ENCODE measurements at places on chromosomes 2 and 18.

GRCh38 chr2:182826064-182826463, 40.4 kb downstream of the FRZB start:
- no peak for DNase-seq

DNA sequence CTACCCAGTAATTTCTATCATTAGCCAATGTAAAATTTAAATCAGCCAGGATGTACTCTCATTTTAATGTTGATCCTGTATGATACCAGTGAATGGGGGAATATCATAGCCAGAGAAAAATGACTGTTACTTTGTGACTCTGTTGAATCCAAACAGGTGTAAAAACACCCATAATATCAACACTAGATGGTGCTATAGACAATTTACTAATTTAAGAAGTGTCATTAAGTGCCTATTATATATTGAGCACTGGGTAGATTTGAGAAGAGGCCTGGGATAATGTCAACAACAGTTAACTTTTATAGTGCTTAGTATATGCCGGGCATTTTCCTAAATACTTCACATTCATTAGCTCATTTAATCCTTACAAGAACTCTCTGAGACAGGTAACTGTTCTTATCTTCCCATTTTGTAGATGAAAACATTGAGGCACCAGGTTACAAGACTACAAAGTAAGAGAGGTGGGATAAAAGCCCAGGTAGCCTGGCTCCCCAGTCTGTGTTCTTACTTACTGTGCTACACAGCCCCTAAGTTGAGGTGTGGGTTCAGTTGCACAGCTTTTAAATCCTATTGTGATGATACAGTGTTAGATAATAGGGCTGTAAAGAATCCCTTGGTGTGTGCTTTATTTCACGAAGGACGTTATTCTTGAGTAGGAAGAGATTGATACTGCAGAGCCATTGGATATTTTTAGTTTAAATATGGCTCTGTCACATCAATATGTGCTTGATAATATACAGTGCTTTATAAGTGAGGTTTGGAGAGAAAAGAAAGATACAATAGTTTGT, 325.5 kb downstream of the AGPS start:
- DNase-seq, result no peak

GRCh38 chr2:109522063-109522374, 91.7 kb downstream of the SEPTIN10 start:
- no peak for DNase-seq

DNA sequence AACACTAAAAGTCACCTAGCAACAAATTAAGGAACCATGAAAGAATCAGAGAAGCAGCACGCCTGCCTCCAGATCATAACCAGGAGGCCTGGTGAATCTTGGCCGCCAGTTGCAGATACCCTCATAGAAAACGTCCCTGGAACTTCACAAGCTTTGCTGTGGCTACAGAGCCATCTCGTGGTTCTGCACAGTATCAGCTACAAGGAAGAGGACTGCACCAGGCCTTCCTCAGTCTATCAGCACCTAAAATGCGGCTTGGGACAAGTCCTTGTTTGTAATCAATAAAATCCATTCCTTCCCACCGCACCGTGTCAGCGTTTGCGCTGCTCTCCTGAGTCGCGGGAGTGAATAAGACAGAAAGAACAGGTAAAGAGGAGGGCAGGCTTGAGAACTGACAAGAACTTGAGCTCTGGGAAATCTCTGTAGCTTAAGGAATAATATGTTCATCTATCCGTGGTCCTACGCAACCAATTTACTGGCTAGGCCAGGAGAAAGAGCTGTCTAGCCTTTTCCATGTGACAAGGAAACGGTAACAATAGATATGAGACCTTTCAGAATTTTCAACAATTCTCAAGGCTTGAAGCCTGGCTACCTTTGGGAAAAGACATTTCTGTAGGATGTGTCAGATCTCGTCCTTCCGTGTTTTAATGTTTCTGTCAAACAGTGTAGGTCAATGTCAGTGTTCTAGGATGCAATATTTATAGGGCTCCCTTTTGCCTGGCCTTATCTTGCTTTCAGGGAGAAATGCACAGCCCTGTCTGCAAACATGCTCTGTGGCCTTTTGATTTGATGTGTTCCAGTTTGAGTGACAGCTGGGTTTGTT, 128.5 kb upstream of the RAB12 start:
- no peak for DNase-seq

DNA sequence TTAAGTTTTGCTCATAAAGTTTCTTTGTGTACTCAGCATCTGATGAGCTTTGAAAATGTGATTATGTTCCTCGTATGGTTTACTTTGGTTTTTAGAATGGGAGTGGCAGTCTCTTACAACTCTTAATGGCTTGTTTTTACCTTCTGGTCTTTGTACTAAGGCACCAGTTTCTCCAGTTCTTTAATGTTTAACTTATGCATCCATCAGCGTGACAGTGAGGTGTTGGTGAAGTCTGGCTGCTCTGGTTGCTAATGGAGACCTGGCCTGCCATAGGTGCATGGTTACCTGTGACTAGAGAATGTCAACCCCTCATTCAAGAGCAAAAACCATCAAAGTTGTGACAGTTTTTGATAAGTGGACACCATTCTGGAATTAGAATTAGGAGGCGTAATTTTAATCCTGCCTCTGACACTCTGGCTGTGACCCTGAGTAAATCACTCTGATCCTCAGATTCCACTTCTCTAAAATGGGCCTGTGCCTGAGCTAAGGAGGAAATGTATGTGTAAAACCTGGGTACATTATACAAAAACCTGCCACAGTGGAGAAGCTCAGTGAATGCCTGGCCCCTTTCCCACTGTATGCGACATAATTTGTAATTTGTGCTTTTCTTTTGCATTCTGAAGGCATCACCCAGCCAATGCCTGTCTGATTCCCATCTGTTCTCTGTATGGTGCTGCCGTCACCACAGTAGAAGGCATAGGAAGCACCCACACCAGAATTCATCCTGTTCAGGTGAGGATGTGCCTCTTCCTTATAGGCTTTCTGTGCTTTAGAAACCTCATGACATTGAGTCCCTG, 11.2 kb downstream of the AOX1 start:
- no peak for DNase-seq

DNA sequence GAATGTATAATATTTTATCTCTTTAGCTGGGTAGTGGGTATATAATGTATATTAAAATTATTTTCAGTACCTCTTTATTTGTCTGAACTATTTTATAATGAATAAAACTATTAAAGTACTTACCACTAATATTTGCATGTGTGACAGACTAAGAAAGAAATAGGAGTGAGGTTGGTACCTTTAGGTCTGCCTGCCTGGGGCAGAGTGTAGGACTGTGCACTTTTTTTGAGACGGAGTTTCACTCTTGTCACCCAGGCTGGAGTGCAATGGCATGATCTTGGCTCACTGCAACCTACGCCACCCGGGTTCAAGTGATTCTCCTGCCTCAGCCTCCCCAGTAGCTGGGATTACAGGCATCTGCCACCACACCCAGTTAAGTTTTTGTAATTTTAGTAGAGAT, 18.8 kb downstream of the NCOA1 start:
- no peak for DNase-seq

DNA sequence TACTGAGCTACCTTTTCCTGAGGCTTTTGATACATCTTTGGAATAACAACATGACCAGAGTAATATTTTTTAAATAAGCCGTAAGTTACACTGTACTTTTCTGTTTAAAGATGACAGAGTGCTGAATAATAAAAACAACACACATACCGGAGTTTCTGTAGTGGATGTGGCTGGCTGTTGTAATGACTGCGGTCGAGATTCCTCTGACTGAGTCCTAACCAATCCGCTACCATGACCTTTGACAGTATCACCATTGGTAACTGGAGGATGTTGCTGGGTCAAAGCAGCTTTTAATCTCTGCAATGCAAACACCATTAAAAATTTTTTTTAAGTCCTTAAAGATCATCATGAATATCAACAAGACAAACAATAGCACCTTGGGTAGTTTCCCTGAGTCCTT, 70.7 kb downstream of the ATF2 start:
- no peak for DNase-seq

DNA sequence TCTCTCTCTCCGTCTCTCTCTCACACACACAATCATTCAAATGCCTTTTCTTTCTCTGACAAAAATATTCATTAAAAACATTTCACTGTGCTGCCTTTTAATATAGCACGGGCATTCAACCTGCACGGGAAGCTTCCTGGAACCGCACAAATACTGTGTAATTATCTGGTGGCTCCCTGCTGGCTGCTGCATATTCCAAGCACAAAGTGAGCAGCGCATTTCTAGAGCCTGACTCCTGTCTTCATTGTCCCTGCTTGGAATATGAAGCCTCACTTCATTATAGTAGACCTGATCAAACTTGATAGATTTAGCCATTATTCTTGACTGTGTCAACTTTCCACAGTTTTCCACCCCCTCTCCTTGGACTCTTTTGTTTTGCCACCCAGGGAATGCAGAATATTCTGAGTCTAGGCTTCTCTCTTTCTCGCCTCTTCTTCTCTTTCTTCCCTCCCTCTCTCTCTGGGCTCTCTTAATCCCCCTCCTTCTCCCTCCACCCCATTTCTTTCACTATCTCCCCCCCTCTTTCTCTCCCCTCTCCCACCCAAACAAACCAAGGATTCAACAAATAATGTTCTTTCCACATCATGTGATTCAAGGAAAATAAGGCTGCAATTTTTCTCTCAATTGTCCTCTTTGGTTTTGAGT, 672.1 kb upstream of the FANCL start:
- DNase-seq, result no peak

GRCh38 chr2:65922794-65923193, 490.4 kb upstream of the SPRED2 start:
- no peak for DNase-seq

GRCh38 chr18:35890323-35890722, 82.2 kb upstream of the RMP24 start:
- no peak for DNase-seq

DNA sequence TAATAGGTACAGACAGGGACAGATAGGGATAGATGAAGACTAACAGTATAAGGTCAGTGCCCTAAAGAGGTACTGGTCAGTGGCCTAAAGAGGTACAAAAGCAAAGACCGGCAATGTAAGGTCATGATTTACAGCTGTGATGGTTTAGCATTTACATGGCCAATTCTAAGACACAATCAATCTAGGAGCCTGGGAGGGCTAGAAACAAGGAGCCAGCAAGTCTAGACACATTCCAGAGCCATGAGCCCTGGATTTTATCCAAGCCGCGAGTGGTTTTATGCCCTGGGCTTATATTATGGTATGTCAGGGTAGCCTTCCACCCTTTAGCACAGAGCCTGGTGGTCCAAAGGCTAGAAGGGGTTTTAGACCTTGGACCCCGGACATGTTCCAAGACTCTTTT, 124.2 kb downstream of the CBLN2 start:
- DNase-seq, result no peak

DNA sequence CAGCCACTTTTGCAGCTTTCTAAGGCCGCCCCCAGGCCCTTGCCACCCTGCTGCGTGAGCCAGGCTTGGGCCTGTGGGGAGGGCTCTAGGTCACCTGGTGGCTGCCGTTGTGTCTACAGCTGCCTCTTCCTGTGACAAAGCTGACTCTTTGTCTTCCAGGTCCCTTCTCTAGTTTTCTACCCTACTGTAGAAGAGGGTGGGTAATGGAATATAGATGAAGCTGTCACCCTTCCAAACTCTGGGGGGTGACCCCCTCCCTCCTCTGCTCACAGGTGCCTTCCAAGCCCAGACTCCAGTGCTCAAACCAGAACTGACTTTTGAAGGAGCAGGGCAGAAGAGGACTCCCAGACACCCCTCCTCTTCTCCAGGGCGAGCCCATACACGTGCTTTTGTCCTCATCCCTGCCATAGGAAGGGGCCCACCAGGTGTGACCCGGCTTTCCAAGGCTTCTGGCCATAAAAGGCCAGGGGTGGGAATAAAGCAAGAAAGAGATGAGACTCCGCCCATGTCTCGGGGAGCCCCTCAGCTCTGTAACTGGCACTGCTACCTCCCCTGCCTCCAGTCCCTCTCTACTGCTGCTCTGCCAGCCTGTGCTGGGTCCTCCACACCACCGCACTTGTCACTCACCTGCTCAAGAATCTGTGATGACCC, 17.9 kb upstream of the SDC1 start:
- DNase-seq, result no peak

DNA sequence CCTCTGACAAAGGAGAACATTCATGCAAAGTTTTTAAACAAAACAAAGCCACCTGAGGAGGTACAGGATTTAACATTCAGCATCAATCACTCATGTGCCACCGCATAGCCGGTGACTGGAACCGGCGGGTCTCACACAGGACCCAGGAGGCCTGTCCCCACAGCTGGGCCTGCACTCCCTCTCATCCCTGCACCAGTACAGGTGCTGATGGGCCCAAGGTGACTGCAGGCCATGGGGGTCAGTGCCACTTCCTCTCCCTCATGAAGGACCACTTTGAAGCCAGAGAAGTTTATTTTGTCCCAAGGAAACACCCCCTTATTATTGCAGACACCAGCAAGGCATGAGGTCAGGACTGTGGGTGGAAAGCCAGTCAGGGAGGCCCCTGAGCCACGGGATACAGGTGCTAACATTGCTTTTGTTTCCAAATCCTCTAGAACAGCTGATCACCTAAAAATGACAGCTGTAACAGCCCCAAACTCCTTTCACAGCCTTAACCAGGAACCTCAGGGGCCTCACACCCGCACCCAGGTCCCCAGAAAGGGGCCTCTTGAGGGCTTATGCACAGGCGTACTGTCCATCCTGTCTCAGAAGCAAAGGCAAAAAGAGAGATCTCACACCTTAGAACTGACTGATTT, 14.0 kb downstream of the PARD6G start:
- no peak for DNase-seq

GRCh38 chr2:21454839-21455238, 331.1 kb downstream of the TDRD15 start:
- DNase-seq, result no peak

DNA sequence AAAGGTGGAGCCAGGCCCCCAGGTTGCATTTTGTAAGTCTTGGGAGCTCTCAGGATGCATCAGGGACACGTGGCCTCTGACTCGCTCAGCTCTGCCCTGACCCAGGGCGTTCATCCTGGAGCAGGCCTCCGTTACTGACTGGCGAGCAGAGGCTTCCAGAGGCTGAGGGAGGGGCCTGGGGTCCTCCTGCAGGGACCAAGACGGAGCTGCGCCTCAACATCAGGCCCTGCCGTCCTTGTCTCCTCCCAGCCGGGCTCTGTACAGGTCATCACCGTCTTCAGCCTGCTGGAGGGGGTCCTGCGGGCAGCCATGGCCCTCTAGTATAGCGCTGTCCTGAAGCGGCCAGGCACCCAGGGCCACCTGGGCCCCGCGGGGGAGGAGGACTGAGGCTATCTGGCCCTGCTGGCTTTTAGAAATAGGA, 10.2 kb upstream of the ALPP start:
- DNase-seq, result no peak

DNA sequence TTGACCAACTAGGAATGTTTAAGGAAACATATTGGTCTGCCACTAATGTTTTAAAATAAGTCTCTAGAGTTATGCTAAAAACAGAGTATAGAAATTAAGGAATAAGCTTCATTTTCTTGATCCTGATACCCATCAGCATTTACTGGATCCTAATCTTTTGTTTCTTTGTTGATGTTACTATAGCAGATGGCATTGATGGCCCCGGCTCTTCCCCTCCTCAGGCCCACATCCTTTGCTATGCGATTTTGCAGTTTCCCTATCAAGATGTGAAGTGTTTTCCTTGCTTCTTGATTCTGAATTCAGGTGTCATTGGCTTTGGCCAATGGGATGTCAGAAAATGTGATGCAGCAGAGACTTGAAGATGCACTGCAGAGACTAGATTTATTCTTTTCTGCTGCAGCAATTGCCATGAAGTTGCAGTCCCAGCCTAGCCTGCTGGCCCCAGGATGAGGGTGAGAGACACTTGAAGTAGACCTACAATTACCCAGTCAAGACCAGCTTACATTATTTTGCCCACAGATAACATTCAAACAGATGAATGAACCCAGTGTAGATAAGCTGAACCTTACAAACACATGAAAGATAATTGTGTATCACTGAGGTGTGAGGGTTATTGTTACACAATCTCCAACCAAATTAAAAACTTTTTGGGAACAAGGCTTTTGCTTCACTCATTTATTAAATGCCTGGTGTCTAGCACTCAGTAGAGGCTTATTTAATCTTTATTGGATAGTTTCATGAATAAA, 115.2 kb upstream of the ITGA4 start:
- DNase-seq, result no peak
